Neural progenitor cell (in vitro differentiated cells): ENCODE measurements at places on chromosomes 6 and 20. TPM values are rescaled to one million over a fixed set of nuclear protein-coding genes. Genes with fewer than 3 reads are reported as not detected.

SLC17A1 gene
- total RNA-seq, result not detected in 2 replicates

RNGTT gene
- total RNA-seq, result 50.8 and 71.7 TPM in 2 replicates

HTR1E gene
- not detected in 2 replicates for total RNA-seq

KIF25 gene
- total RNA-seq, result 1.2 and 1.5 TPM in 2 replicates

HRH3 gene
- total RNA-seq, result 0.09 and 1.7 TPM in 2 replicates

UNC93A gene
- 0.28 TPM in 1 of 2 replicates, not detected in the other for total RNA-seq

SNX5 gene
- 156 and 226 TPM in 2 replicates for total RNA-seq

CD40 gene
- 11.0 and 14.0 TPM in 2 replicates for total RNA-seq

ZNF341 gene
- total RNA-seq, result 0.82 and 2.5 TPM in 2 replicates

DBNDD2 gene
- 10.2 and 15.1 TPM in 2 replicates for total RNA-seq

MED20 gene
- total RNA-seq, result 29.4 and 31.4 TPM in 2 replicates

MTG2 gene
- 16.2 and 19.2 TPM in 2 replicates for total RNA-seq

IMPG1 gene
- not detected in 2 replicates for total RNA-seq

PAX1 gene
- not detected in 2 replicates for total RNA-seq

- peak; percentile 56 for DNase-seq
- H3K36me3 ChIP-seq, result no peaks in the 10 kb centered on the region
- H3K27ac ChIP-seq, result no peak overlapping the region
- H3K27me3 ChIP-seq, result no peaks in the 10 kb centered on the region
- no peak overlapping the region for H3K4me3 ChIP-seq
- H3K4me1 ChIP-seq, result peaks cover 16% of the 10 kb centered on the region
Measured at GRCh38 chr6:33279971-33280511, 3.1 kb downstream of the B3GALT4 start.

GRCh38 chr6:28264834-28265401 is 2.0 kb upstream of the ZSCAN26 start:
- H3K4me3 ChIP-seq, result no peak overlapping the region
- H3K27ac ChIP-seq, result no peak overlapping the region
- H3K27me3 ChIP-seq, result peaks cover 34% of the 10 kb centered on the region

DNA sequence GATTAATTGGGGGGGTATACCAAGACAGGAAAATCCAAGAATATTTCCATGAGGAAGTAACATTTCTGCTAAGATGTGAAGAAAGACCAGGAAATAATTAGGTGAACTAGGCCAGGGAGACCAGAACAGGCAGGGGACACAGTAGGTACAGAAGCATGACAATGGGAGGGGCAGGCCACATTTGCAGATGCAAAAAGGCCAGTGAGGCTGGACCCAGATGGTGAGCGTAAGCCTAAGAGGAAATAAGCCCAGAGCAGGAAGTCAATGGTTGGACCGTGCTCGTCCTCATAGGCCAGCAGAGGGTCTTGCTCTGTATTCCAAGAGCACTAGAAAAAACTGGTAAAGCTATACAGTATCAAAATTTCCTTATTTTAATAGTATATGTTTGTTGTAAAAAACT is 9.4 kb downstream of the CEP162 start:
- no peaks in the 10 kb centered on the region for H3K27me3 ChIP-seq
- no peak overlapping the region for H3K27ac ChIP-seq
- no peak overlapping the region for H3K4me3 ChIP-seq
- H3K36me3 ChIP-seq, result no peaks in the 10 kb centered on the region
- no peak for DNase-seq

GRCh38 chr6:136609873-136610706 is 59.9 kb upstream of the MAP7 start:
- no peak for DNase-seq
- no peak overlapping the region for H3K27ac ChIP-seq
- no peak overlapping the region for H3K4me3 ChIP-seq
- H3K4me1 ChIP-seq, result peaks cover 6% of the 10 kb centered on the region
- no peaks in the 10 kb centered on the region for H3K36me3 ChIP-seq

DNA sequence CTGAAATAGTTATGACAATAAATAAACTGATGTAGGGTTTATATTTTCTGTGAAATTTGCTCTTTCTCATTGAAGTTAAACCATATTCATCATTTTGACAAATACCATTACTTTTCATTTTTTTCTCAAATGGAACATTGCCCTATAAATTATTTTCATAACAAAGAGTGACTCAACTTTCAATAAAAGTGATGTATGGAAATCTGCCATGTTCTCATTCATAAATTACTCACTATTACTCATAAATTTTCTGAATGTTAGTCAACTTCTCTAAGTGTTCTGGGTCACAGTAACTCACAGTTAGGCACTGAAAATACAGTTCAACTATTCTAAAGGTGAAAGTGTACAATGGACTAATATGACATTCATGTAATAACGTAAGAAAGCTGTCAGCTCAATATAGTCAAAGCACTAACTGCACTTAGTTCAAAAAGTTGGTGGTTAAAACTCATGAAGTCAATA is 19.0 kb upstream of the STX11 start:
- H3K4me3 ChIP-seq, result no peak overlapping the region
- no peaks in the 10 kb centered on the region for H3K4me1 ChIP-seq
- H3K27me3 ChIP-seq, result no peaks in the 10 kb centered on the region
- H3K27ac ChIP-seq, result no peak overlapping the region
- H3K36me3 ChIP-seq, result no peaks in the 10 kb centered on the region

DNA sequence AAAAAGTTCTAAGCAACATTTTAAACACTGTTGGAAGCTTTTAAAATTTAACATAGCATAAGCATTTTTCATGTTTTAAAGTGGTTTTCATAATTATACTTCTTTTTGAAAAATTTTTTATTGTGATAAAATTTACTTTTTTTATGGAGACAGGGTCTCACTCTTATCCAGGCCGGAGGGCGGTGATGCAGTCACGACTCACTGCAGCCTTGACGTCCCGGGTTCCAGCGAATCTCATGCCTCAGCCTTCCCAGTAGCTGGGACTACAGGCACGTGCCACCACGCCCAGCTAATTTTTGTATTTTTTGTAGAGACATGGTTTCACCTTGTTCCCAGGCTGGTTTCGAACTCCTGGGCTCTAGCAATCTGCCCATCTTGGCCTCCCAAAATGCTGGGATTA is 46.1 kb upstream of the TULP4 start:
- no peaks in the 10 kb centered on the region for H3K27me3 ChIP-seq
- H3K4me3 ChIP-seq, result no peak overlapping the region
- H3K4me1 ChIP-seq, result peaks cover 6% of the 10 kb centered on the region

DNA sequence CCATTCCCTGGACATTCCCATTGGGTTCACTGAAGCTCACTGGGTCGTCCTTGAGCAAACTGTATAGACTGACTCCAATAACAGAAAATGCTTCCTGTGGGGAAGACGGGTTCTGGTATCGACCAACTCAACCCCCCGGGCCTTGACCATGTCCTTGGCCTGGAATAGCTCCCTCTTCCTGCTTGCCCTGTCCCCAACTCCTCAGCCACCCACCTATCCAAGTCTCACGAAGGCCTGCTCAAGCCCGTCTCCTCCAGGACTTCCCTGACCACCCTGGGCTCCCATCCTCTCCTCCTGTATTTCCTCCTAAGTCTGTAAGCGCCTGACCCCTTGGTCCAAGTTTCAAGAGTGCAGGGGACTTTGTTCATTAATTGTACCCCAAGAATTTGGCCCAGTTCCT is 2.8 kb upstream of the HMGA1 start:
- peaks cover 18% of the 10 kb centered on the region for H3K4me1 ChIP-seq
- no peak overlapping the region for H3K4me3 ChIP-seq
- DNase-seq, result no peak
- H3K36me3 ChIP-seq, result no peaks in the 10 kb centered on the region
- peak overlapping the region; percentile 100 for H3K27ac ChIP-seq
- no peaks in the 10 kb centered on the region for H3K27me3 ChIP-seq

DNA sequence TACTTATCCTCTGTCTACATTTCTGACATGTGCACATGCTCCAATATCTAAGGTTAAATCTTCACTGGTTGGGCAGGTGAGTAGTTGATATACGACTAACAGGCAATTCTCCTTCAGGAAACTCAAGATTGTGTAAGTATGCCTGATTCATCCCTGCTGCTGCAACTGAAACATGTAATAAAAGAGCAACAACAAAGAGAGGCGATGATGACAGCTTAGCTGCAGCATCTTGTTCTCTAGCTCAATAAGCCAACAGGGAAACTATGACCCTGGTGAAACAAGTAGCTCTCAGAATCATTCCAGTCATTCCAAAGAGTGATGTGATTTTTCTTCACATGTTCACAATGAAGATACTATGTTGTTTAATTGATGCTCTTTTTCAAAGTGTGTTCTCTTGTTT is 74.4 kb downstream of the ELOVL4 start:
- H3K27me3 ChIP-seq, result peaks cover 7% of the 10 kb centered on the region
- H3K4me1 ChIP-seq, result peaks cover 6% of the 10 kb centered on the region
- H3K36me3 ChIP-seq, result no peaks in the 10 kb centered on the region
- no peak for DNase-seq

DNA sequence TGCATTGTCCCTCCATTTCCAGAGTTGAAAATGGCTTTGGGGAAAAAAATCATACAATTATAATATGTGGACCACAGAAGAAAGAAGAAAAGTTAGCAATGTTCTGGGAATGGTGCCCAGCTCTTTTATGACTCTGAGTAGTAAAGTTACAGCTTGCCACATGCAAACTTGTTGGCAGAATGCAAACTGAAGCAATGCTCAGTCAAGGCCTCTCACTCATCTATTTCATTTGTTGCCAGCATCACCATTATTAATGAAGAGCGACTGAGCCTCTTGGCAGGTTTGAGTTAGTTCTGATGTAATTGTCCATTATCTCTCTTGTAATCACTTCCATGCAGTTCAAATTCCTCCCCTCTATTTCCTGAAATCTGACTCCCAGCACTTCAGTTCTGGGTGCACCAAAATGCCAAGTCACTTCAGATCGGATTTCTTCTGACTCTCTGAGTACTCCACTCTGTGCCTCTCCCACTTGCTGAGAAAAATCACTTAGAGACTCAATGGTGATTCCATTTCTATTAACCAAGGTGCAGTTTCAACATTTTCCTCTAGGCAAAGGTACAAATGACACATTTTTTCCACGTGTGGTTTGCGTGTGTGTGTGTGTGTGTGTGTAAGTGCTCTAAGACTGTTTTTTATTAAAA is 154.4 kb upstream of the STMND1 start:
- no peak overlapping the region for H3K27ac ChIP-seq
- no peaks in the 10 kb centered on the region for H3K4me1 ChIP-seq
- no peaks in the 10 kb centered on the region for H3K36me3 ChIP-seq
- DNase-seq, result peak; percentile 7

GRCh38 chr6:161536224-161536630 is 262.4 kb upstream of the AGPAT4 start:
- H3K27ac ChIP-seq, result no peak overlapping the region
- peaks cover 4% of the 10 kb centered on the region for H3K36me3 ChIP-seq
- no peaks in the 10 kb centered on the region for H3K4me1 ChIP-seq
- no peaks in the 10 kb centered on the region for H3K27me3 ChIP-seq
- no peak overlapping the region for H3K4me3 ChIP-seq

- H3K27me3 ChIP-seq, result peaks cover 13% of the 10 kb centered on the region
- no peak for DNase-seq
- no peaks in the 10 kb centered on the region for H3K36me3 ChIP-seq
- H3K4me1 ChIP-seq, result peaks cover 12% of the 10 kb centered on the region
- H3K27ac ChIP-seq, result no peak overlapping the region
- no peak overlapping the region for H3K4me3 ChIP-seq
Measured at GRCh38 chr6:3775847-3776246, 24.3 kb upstream of the PXDC1 start.

- H3K36me3 ChIP-seq, result no peaks in the 10 kb centered on the region
- H3K4me1 ChIP-seq, result peaks cover 6% of the 10 kb centered on the region
- DNase-seq, result no peak
- no peaks in the 10 kb centered on the region for H3K27me3 ChIP-seq
- no peak overlapping the region for H3K4me3 ChIP-seq
Measured at GRCh38 chr6:148311966-148312669, 30.5 kb upstream of the SASH1 start.

DNA sequence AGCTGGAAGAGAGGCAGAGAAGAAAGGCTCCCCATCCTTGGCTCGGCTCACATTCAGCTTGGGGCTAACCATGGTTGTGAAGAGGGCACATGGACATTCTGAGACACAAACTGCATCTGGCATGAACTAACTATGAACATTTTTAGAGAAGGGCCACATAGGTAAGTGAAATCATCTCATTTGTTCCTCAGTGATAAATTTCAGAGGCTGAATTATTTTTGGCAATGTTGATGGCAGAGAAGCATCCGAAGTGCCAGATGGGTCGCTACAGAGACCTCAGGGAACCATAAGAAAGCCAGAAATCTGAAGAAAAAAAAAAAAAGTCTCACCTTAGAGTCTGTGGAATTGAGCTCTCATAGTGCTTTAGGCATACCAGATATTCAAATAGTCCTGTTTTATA is 49.2 kb upstream of the FABP7 start:
- no peak overlapping the region for H3K4me3 ChIP-seq
- H3K36me3 ChIP-seq, result no peaks in the 10 kb centered on the region
- H3K27ac ChIP-seq, result no peak overlapping the region
- no peak for DNase-seq

- H3K4me1 ChIP-seq, result peaks cover 6% of the 10 kb centered on the region
- no peaks in the 10 kb centered on the region for H3K27me3 ChIP-seq
- H3K27ac ChIP-seq, result no peak overlapping the region
- H3K36me3 ChIP-seq, result no peaks in the 10 kb centered on the region
- no peak for DNase-seq
- no peak overlapping the region for H3K4me3 ChIP-seq
Measured at GRCh38 chr6:51678274-51678673, 409.1 kb downstream of the PKHD1 start.

DNA sequence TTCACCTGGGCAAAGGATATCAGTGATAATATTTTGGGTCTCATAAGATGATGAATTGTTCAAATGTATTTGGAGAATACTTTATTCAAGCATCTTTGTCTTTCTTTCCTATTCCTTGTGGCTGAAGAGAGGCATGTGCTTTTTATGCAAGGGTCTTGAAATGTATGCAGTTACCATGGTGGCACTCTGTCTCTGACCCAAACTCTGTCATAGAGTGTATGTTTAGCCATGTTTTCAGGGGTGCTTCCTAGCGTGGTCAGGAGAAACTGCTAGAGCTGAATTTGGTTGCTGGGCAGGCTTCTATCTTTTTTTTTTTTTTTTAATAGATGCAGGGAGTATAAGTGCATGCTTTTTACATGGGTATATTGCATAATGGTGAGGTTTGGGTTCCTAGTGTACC is 15.4 kb downstream of the UST start:
- no peaks in the 10 kb centered on the region for H3K36me3 ChIP-seq
- H3K4me1 ChIP-seq, result peaks cover 24% of the 10 kb centered on the region
- H3K4me3 ChIP-seq, result no peak overlapping the region
- H3K27ac ChIP-seq, result no peak overlapping the region
- no peaks in the 10 kb centered on the region for H3K27me3 ChIP-seq
- no peak for DNase-seq

GRCh38 chr6:70312165-70312745 is 9.4 kb upstream of the COL9A1 start:
- H3K4me1 ChIP-seq, result no peaks in the 10 kb centered on the region
- no peak overlapping the region for H3K4me3 ChIP-seq
- H3K27ac ChIP-seq, result no peak overlapping the region
- H3K27me3 ChIP-seq, result no peaks in the 10 kb centered on the region
- no peaks in the 10 kb centered on the region for H3K36me3 ChIP-seq

- DNase-seq, result no peak
- peak overlapping the region; percentile 73 for H3K4me3 ChIP-seq
- H3K36me3 ChIP-seq, result no peaks in the 10 kb centered on the region
- H3K27me3 ChIP-seq, result peaks cover 7% of the 10 kb centered on the region
- H3K4me1 ChIP-seq, result peaks cover 4% of the 10 kb centered on the region
Measured at GRCh38 chr6:35343092-35343834, 905 bp downstream of the PPARD start.
